Adrenal gland (tissue), 19 donors: ENCODE measurements at places on chromosomes 1 and 21. TPM values are rescaled to one million over a fixed set of nuclear protein-coding genes. Genes with fewer than 3 reads are reported as not detected.

DNA sequence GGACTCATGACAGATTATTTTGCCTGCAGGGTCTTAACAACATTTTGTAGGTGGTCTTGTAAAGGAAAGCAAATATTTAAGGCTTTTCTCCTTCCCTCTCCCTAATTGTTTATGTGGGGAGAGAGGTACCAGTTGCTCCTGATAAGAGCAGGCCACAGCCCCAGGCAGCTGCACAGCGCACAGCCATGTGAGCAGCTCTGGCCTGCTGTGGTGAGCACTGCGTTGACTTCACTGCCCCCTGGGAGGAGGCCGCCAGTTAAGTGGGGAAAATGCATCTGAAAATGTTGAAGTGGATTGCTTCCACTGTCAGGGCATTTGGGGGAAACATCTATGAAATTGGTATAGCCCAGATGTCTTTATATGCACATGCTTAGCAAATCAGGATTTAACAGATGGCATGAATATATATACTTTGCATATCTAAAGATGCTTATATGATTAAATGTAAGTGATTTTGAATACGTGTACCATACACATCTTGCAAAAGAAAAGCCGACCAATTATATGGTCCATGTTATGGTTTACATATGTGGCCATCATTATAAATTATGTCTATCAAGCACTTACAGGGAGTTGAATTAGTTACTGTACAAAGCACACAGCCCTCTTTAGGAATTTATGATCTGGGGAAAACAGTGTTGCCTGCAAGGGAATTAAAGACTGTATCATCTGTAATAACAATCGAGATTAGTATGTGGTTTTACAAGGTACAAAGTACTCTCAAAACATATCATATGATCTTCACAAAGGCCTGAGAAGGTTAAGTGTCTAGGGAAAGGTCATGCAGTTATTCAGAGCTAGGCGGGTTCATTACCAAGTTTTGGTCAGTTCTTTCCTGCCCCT, 132.1 kb downstream of the RHOU start:
- no peaks in the 10 kb centered on the region for H3K36me3 ChIP-seq
- DNase-seq: no peak
- no peak overlapping the region for H3K27ac ChIP-seq
- no peaks in the 10 kb centered on the region for H3K4me1 ChIP-seq

- no peaks in the 10 kb centered on the region for H3K4me1 ChIP-seq
- no peaks in the 10 kb centered on the region for H3K27me3 ChIP-seq
- DNase-seq: no peak
- no peak overlapping the region for H3K27ac ChIP-seq
- H3K36me3 ChIP-seq: no peaks in the 10 kb centered on the region
- no peak overlapping the region for H3K4me3 ChIP-seq
These were observed 599.0 kb upstream of the ADGRL2 start for GRCh38 chr1:81201779-81202178.

DNA sequence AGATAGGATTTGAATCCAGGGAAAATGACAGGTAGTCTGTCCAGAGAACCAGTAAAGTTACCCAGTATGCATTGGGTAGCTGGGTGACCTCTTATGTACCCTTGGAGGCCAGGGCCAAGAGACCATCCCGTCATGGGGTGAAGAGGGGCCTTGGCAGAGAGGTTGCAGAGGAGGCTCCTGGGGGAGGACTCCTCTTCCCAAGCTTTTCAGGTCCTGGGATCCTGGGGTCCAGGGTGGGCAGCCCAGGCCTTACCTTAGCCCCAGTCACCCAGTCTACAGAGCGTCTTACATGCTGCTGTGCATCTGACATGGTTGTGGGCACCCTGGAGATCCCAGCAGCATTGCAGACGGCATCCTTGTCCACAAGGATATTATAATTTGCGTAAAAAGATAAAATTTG, 14.0 kb downstream of the PMF1 start:
- H3K4me3 ChIP-seq: no peak overlapping the region
- H3K27me3 ChIP-seq: no peaks in the 10 kb centered on the region
- no peaks in the 10 kb centered on the region for H3K4me1 ChIP-seq
- no peak for DNase-seq
- H3K27ac ChIP-seq: no peak overlapping the region
- peaks cover 46% of the 10 kb centered on the region for H3K36me3 ChIP-seq

AUNIP gene
- 0.83 TPM for total RNA-seq

MPL gene
- 0.50 TPM for total RNA-seq

RAB3B gene
- total RNA-seq: 0.48 TPM

DNA sequence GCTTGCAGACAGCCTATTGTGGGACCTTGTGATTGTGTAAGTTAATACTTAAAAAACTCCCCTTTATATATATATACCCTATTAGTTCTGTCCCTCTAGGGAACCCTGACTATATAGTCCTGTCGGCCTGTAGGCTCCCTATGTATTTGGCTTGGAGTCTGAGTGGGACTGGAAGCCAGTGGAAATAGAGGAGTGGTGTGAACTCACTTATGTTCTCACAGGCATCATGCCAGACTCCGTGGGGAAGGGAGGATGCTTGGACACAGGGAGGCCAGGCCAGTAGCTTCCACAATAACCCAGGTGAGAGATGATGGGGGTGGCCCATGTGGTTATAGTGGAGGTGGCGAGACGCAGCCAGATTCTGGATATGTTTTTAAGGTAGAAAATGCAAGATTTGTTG, 136.7 kb upstream of the SYT6 start:
- no peaks in the 10 kb centered on the region for H3K36me3 ChIP-seq
- no peak for DNase-seq
- H3K4me3 ChIP-seq: no peak overlapping the region
- no peaks in the 10 kb centered on the region for H3K4me1 ChIP-seq
- no peak overlapping the region for H3K27ac ChIP-seq
- H3K27me3 ChIP-seq: no peaks in the 10 kb centered on the region

DNA sequence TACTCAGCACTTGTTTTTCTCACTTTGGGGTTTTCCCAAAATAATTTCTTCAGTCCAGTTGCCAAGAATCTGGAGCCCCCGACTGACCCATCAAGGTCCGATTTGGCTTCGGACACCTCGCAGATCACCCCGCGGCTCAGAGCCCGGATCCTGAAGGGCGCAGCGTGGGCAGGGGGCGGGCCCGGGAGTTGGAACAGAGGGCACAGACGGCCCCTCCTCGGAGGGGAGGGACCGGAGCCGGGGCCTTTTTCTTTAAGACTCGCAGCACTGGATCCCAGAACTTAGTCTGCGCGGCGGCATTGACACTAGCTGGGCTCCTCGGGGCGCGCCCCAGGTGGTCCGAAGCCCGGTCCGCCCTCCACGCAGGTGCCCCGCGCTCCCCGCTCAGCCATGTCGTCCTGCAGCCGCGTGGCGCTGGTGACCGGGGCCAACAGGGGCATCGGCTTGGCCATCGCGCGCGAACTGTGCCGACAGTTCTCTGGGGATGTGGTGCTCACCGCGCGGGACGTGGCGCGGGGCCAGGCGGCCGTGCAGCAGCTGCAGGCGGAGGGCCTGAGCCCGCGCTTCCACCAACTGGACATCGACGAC, at the start of gene CBR3:
Gene CBR3, plus strand, starts transcription at position 277 of the 588 bp plus-strand sequence. Its CDS starts 114 bp downstream, at position 391.
- H3K36me3 ChIP-seq: no peaks in the 10 kb centered on the region
- peak within 1 kb of the TSS; percentile 34 for H3K27ac ChIP-seq
- no peaks in the 10 kb centered on the region for H3K27me3 ChIP-seq

- no peaks in the 10 kb centered on the region for H3K36me3 ChIP-seq
- H3K4me1 ChIP-seq: peaks cover 4% of the 10 kb centered on the region
- no peak for DNase-seq
- H3K27me3 ChIP-seq: no peaks in the 10 kb centered on the region
- no peak overlapping the region for H3K27ac ChIP-seq
These were observed 37.5 kb downstream of the XCL2 start for GRCh38 chr1:168506204-168506819.

DNA sequence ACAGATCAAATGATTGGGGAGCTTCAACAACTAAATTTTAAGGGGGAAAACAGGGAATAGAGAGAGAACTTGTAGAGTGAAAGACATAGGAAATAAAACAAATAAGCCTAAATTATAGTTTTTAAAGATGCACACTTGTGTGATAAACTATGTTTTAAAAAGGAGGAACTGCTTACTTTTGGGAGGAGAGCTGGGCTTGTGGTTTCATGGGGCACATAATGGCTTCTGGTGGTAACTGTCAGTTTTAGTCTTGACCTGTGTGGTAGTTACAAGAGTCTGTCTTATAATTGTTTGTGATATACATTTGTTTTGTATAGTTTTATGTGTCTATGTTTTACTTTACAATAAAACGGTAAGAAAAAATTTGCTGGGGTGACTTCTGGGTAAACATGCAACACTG, 165.3 kb downstream of the COL24A1 start:
- no peak overlapping the region for H3K27ac ChIP-seq
- DNase-seq: no peak
- no peaks in the 10 kb centered on the region for H3K27me3 ChIP-seq
- H3K4me1 ChIP-seq: no peaks in the 10 kb centered on the region
- H3K4me3 ChIP-seq: no peak overlapping the region
- H3K36me3 ChIP-seq: no peaks in the 10 kb centered on the region

AGBL4 gene
- total RNA-seq: 0.38 TPM

DNA sequence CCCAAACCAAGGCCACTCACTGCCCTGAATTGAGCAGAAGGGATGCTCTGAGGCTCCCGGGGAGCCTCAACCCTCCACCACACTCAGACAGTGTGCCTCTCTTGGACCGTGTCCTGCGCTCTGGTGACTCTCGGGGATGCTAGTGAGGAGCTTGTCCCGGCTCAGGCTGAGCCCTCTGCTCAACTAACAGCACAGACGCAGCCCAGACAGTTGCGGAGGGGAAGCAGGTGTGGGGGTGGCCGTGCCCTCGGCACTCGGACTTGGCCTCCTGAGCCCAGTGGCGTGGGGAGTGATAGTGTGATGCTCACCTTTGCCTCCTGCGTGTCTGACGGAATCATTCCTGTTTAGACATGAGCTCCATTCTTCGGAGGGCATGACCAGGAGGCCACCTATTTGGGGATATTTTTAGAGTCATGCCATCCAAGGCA, 15.4 kb upstream of the SLC19A1 start:
- H3K4me1 ChIP-seq: no peaks in the 10 kb centered on the region
- H3K36me3 ChIP-seq: no peaks in the 10 kb centered on the region
- H3K27ac ChIP-seq: no peak overlapping the region
- no peaks in the 10 kb centered on the region for H3K27me3 ChIP-seq
- DNase-seq: no peak

DNA sequence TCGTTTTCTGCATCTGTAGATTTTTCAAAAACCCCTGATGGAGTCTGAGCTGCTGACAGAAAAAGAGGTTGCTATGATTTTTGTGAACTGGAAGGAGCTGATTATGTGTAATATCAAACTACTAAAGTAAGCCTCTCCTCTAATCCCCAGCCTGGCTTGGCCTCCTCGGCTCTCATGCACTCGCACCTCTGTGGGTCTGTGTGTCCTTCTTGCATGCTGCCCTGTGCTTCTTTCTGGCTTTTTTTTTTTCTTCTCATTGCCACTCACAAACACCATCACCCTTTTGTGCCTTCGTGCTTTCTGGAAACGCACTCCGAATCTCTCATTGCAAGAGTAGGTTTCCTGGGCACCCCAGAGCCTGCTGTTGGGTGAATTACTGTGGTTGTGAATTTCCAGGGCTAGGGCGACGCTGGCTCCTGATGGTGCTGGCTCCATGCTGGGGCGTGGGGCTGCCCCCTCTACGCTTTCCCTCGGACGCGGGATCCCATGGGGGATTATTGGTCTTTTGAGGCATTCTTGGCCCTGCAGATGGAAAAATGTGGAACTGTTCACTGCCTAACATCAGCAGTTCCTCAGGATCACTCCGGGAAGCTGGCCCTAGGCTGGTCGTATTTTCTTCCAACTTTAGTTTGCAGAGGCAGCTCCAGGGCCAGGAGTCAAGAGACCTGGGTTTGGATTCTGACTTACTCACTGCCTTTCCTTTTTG, 56.8 kb downstream of the ATP5PO start:
- no peak for DNase-seq
- no peak overlapping the region for H3K27ac ChIP-seq
- no peak overlapping the region for H3K4me3 ChIP-seq
- no peaks in the 10 kb centered on the region for H3K4me1 ChIP-seq
- no peaks in the 10 kb centered on the region for H3K27me3 ChIP-seq
- no peaks in the 10 kb centered on the region for H3K36me3 ChIP-seq

DNA sequence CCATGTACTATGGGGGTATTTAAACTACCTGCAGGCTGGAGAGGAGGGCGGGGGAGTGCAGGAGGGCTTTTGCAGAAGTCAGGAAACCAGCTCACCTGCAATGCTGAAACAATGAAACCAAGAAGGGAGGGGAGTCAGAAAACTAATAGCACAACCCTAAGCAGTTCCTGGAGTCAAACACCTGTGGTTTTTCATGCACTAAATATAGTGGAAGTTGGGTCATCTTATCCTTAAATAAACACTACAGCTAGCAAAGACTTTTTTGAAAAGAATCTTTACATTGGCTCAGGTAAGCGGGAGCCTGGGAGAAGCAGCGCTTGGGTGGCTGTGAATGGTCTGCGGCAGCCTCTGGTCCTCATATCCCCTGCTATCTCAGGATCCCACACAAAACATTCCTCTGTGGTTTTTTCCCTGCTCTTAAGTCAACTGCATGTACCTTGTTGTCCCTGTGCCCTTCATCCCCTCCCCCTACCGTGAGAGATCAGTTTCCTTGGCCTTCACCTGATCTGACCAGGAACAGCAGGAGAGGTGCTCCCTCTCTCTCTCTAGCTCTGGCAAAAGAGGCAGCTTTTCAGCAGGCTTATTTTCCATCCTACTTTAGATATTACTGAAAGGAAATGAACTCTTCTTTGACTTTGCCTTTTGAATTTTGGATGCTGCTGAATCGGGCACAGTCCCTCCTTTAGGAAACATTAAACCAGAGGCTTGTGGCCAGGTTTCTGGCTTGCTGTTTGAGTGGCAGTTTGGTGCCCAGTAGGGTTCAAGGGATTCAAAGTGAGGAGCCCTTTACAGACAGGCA, 26.6 kb downstream of the TENT5C start:
- no peaks in the 10 kb centered on the region for H3K27me3 ChIP-seq
- no peak overlapping the region for H3K4me3 ChIP-seq
- no peaks in the 10 kb centered on the region for H3K36me3 ChIP-seq
- H3K4me1 ChIP-seq: no peaks in the 10 kb centered on the region
- no peak overlapping the region for H3K27ac ChIP-seq

RNF223 gene
- total RNA-seq: not detected

DNA sequence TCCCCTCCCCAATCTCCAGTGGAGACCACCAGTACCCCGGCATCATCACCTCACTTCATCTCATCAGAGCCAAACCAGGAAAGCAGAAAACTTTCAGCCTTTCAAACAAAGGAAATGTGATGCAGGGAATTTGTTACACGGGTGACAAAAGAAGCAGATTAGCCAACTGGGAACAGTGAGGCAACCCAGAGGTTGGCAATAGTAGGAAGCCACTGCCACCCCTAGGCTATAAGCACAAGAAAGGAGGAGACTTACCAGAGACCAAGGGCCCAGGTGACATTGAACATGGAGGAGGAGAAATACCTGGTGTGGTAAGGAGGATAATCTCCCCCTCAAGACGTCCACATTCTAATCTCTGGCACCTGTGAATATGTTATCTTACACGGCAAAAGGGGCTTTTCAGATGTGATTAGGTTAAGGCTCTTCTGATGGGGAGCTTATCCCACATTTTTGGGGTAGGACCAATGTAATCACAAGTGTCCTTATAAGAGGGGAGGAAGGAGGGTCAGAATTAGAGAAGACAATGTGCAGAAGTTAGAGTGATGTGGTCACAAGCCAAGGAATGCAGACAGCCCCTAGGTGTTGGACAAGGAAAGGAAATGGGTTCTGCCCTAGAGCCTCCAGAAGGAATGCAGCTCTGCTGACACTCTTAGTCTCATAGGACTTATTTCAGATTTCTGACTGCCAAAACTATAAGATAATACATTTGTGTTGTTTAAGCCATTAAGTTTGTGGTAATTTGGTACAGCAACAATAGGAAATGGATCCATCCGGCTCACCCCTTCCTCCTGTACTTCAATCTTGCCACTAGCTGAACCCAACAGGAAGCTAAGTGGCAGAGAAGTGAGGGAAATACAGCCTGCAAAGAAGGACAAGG, 83.6 kb upstream of the VAV3 start:
- no peak overlapping the region for H3K27ac ChIP-seq
- no peaks in the 10 kb centered on the region for H3K27me3 ChIP-seq
- H3K4me1 ChIP-seq: peaks cover 10% of the 10 kb centered on the region
- no peak for DNase-seq
- no peak overlapping the region for H3K4me3 ChIP-seq

RBM34 gene
- 72.4 TPM for total RNA-seq

CFAP45 gene
- 0.17 TPM for total RNA-seq
